ENCODE measurements at places on chromosomes 3 and 15.

DNA sequence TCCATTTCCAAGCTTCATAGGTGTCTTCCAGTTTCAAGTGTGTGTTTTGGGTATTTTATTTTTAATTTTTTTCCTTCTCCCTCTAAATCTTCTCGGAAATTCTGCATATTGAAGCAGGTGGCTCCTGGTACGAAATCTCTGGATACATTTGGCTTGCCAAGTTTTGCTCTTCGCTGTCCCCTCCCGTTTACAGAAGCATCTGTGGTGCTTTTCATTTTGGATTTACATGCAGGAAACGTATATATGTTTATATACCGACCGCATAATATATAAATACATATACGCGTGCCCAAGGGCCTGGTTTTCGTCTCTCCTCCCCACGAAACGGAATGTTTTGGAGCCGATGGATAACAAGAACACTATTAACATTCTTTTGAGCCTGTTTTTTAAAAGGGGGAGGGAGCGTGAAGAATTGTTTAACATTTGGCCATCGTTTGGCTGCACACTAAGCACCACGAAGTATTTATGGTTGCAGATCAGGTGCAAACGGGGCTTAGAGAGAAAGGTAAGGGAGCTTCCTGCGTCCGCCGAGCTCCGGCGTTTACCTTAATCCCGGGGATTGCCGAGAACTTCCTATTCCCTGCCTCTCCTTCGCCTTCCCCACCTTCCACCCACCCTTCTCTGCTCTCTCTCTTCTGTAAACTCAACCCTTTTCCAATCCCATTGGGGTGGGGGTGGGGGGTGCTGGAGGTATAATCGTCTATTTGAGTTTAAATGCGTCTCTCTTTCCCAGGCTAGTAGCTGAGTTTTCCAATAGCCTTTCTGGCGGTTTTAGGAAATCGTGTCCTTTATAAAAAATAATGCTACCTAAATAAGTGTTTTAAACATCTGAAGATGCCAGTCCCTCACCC, 1.1 kb upstream of the NLGN1 start:
- DNase-seq = no peak

DNA sequence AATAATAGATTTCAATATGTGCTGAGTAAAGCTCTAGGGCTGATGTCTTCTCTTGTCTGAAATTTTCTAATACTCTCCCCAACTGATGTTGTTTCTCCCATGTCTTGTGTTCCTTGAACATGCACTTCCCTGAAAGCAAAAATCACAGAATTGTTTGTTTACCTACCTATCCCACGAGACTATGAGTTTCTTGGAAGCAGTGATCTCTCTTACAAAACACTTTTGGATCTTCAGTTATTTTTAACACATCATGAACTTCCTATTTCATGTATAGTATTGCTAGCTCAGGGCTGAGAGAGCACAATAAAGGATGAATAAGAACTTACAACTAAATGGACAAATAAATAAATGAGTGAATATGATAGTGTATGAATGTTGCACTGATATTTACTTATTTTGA, 365.0 kb downstream of the ROBO2 start:
- DNase-seq = no peak

- DNase-seq = no peak
Measured at GRCh38 chr3:186257866-186258265, 104.2 kb downstream of the DGKG start.

DNA sequence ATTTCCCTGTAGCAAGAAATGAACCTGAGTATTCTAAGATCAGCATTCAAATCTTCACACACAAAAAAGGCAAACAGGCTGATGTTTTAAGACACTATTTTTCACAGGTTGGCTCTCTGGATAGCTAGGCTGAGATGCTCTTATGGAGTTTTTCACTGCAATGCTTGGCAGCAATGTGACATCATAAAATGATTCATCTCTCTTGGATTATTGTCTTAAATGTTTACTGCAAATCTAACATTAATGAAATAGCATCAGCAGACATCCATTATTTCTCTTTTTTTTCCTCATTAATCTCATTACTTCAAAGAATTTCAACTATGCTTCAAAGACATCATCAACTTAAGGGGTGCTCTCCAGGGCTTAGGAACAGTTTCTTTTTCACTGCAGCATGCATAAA, 23.6 kb upstream of the SSUH2 start:
- DNase-seq = no peak

DNA sequence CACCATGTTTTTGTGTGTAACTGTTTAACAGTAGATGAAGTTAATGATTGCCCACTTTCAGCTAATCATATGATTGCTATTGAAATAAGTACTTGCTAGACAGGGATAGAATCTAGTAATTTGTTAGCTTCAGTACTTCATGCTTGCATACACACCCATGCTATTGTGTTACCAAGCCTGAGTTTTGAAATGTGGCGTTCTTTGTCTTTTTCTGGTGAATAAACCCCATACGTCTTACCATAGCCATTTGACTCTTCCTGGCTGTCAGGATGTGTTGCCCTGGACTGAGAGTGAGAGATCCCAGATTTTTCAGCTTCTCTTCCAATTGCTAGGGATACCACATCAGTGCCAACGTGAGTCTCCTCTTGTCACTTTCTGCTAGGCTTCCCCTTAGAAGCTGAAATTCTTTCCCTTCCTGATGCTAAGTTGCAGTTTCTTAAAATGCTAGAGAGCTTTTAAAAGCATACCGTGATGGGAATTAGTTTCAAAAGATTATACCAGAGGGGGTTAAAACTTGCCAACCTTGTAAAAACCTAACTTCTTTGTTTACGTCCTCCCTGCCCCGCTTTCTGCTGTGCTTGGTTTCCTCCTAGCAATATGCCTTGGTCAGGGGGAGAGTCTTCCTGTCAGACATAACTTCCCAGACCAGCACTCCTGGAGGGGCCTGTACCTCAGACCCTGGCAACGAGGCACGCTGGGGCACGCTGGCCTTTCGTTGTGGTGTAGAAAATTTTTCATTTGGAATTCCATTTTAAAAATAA, 62.9 kb upstream of the ULK4 start:
- DNase-seq = no peak

DNA sequence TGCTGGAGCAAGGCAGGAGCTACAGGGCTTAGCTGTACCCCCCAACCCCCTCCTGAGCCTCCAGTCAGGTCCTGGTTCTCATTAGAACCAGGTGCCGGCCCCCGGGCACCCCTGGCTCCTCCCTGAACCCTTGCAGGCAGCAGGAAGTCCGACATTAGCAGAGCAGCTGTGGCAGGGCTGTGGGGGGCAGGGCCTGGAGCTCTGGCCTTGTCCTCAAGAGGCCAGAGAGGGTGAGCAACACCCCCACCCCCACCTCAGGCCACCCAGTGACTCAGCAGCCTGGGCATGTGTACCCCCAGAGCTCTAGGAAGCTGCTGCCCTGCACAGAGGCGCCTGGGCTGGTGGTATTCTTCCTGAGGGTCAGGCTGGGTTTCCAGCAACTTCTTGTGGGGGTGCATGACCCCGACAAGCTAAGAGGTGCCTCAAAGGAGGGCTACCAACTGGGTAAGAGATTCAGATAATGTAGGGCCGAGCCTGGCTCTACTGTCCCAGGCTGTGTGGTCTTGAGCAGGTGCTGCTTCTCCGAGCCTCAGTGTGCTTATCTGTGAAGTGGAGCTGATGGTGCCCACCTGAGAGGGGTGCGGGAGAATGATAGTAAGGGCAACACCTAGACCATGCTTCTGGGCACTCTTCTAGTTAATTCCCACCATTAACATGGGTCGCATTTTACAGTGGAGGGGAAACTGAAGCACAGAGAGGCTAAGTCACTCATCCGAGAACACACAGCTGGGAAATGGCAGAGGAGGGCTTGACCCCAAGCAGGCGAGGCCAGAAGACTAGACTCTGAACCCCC, 16.0 kb downstream of the H1-8 start:
- no peak for DNase-seq

DNA sequence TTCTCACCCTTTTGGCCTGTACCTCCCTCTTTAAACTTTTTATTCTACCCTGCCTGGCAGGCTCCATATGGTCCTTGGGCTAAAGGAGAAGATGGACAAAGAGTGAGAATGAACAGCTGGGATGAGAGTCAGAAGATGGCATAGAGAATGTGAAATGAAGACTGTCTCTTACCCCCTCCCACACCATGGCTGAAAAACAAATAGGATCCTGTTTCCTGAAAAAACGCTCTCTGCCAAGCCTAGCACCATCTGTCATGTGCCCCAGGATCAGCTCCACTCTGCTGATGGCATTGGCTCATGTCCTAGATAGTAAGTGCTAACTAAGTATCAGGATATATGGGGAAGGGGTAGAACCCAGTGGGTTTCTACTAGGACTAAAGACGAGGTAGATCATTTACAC, 238.6 kb downstream of the MEX3B start:
- no peak for DNase-seq

DNA sequence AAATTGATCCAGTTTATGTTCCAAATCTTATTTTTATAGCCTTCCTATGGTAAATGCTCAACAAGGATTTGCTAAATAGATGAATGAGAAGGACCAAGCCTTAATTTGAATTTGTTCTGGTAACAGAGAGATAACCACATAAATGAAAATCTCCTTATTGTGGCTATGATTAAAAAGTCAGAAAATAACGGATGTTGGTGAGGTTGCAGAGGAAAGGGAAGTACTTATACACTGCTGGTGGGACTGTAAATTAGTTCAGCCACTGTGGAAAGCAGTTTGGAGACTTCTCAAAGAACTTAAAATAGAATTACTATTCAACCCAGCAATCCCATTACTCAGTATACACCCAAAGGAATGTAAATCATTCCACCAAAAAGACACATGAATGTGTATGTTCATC, 26.2 kb downstream of the AAGAB start:
- DNase-seq = no peak

GRCh38 chr3:39121621-39122020, 14.1 kb downstream of the TTC21A start:
- no peak for DNase-seq

- no peak for DNase-seq
Measured at GRCh38 chr15:41713047-41713446, 52.8 kb downstream of the MGA start.

GRCh38 chr3:52606373-52607085, 70.1 kb downstream of the UQCC5 start:
- DNase-seq = no peak

GRCh38 chr3:177810162-177810623, 612.9 kb upstream of the TBL1XR1 start:
- DNase-seq = no peak

GRCh38 chr15:66515901-66516322, 10.8 kb downstream of the ZWILCH start:
- no peak for DNase-seq

DNA sequence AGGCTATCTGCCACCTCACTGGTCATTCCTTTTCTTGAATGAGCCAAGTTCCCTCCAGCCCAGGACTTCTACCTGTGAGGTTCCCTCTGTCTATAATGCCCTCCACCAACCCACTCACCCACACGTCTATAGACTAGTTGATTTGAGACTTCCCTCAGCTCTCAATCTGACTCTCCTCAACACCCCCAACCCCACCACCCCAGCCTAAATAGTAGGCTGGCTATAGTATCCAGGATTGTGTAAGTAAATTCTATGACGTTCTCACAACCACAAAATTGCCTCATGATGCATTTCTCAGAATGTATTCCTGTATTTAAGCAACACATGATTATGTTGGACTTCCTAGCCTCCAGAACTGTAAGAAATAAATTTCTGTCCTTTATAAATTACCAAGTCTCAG, 2.2 kb downstream of the PLSCR1 start:
- DNase-seq = no peak

Measured in esophagus squamous epithelium (tissue), 5 donors.